ENCODE measurements at places on chromosomes 1 and 21.

GRCh38 chr1:175450219-175450618 lies 257.6 kb upstream of the KIAA0040 start:
- DNase-seq: no peak

- no peak for DNase-seq
Measured at GRCh38 chr1:101479945-101480344, 243.1 kb downstream of the S1PR1 start.

DNA sequence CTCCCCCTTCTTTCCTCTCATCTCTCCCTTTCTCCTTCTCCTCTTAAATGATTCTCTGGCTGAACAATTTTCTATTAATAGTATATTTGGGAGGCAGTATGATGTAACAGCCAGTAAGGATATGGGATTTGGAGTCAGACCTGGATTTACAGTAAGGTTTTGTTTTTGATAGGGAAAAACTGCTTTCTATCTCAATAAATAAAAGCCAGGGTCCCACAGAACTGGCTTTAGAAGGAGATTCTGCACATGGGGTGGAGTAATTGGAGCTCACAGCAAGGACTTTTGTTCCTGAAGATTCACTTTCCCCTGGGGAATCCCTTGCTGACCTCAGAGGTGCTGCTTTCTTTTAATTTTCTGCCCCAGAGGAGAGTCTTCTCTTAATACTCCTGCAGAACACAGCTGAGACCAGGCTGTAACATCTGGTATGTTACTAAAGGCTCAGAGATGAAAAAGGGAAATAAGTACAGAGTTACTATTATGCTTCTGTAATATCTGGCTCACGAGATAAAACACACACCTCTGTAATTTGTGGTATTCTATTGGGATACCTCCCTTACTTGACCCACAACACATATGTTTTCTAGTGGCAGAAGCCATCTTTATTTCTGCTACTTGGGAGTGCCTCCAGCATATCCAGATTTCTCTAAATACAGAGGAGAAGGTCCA lies 13.4 kb downstream of the EPB41 start:
- no peak for DNase-seq

DNA sequence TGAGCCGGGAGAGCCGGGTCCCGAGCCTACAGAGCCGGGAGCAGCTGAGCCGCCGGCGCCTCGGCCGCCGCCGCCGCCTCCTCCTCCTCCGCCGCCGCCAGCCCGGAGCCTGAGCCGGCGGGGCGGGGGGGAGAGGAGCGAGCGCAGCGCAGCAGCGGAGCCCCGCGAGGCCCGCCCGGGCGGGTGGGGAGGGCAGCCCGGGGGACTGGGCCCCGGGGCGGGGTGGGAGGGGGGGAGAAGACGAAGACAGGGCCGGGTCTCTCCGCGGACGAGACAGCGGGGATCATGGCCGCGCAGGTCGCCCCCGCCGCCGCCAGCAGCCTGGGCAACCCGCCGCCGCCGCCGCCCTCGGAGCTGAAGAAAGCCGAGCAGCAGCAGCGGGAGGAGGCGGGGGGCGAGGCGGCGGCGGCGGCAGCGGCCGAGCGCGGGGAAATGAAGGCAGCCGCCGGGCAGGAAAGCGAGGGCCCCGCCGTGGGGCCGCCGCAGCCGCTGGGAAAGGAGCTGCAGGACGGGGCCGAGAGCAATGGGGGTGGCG lies 371 bp downstream of the ARID1A start:
- DNase-seq: no peak

DNA sequence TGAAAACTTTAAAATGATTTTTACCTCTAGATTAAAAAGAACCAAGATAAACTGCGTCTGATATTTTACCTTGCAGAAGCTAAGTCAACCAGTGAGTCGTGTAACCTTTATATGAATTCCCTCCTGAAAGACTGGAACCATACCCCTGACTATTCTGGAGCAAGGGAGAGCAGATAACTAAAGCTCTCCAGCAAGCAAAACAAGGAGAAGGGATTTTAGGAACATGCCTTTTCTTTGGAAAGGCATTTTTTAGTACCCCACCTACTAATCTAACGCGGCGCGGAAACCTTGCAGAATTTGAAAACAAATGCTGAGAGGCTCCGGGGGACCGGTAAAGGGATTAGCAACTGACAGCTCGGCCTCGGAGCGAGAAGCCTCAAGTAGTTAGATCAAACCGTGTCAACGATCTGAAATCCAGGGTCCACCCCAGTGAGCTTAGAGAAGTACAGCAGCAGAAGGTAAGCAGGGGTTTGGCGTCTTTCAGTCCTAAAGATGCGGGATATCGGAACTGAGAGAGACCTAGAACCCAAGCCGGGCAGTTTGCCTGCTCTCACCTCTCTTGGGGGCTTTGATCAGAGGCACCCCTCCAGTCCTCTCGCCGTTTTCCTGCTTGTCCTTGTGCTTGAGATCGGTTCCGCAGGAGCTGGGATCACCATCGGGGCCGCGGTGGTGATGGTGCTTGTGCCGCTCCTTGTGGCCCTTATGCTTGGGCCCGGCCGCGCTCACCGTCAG lies 954 bp downstream of the RSBN1 start:
- DNase-seq: no peak

DNA sequence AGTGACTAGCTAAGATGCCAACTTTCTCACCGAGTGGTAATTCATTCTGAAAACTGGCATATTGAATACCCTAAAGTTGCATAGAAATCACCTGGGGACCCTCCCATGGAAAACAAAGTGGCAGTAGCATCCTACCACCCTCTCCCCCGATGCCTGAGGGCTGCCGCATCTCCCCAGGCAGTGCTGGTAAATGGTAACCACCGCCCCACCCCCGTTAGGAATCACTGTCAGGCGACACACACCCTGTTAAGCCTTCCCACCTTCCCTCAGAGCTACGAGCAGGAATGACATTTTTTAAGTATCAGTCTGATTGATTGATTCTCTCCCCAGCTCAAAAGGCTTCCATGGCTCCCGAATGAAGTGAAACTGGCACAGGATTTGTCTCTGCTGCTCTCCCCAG lies 28.3 kb downstream of the TMPRSS2 start:
- DNase-seq: no peak

GRCh38 chr1:203320591-203321272 lies 15.4 kb downstream of the BTG2 start:
- no peak for DNase-seq

- DNase-seq: peak; percentile 21
Measured at GRCh38 chr1:81635816-81636215, 164.9 kb upstream of the ADGRL2 start.

- DNase-seq: no peak
Measured at GRCh38 chr1:180646547-180646946, 14.7 kb downstream of the XPR1 start.

DNA sequence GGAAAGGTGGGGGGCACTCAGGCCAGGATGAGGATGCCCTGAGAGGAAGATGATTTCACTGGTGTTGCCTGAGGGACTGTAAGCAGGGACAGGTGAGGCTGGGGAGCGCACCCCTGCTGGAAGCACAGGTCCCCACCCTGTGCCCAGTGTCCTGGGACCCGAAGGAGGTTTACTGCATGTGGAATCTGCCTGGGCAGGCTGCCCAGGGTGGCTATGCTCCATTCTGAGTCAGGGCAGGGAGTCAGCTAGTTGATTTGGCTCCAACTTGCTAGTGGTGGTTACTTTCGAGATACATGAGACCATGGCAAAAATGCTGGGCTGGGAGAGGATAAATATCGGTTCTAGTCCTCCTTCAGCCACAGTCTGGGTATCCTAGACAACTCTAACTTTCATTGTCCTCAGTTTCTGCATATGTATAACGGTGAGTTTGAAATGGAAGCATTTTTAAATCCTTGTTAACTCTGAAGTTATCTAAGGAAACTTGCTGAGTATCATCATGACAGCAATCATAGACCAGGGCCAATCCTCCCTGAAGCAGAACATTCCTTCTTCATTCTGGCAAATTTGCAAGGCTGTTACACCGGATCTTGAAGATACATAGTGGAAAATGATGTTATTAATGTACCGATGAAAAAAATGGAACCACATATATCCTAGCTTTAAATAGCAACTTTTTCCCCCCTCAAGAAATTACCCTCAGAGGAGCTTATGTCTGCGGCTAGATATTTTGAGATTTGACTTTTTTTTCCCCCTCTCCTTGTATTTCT lies 7.7 kb downstream of the TLR5 start:
- no peak for DNase-seq

GRCh38 chr1:191695865-191696264 lies 462.4 kb upstream of the RGS18 start:
- no peak for DNase-seq

GRCh38 chr1:18681423-18681835 lies 50.8 kb downstream of the PAX7 start:
- no peak for DNase-seq

- no peak for DNase-seq
Measured at GRCh38 chr1:116001739-116002487, 25.6 kb downstream of the SLC22A15 start.

DNA sequence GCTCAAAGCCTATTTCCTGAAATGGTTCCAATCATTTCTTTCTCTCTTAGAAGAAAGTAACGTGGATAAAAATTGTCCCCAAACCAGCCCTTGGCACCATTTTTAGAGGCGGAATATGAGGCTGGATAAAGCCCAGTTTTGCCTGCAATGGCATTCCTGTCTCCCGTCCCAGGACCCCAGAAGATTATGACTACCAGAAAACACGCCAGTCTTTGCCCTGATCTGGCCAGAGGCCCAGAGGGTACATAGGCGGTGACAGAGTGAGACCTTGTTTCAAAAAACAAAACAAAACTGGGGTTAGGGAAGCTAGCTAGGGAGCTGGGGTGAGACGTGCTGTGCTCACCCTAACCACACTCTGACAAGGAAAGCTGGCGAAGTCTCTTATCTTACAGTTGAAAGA lies at the start of gene AADACL4:
TSS of gene AADACL4 (plus strand) at position 301 of the 400 bp plus-strand sequence. CDS start 462 bp downstream, outside the sequence.
- DNase-seq: no peak

GRCh38 chr21:25850126-25850842 lies 115.5 kb downstream of the GABPA start:
- DNase-seq: no peak

GRCh38 chr1:59028048-59028447 lies 244.2 kb upstream of the JUN start:
- peak; percentile 97 for DNase-seq

- DNase-seq: no peak
Measured at GRCh38 chr1:209411491-209411929, 172.0 kb upstream of the CAMK1G start.

GRCh38 chr21:32803651-32804050 lies 32.1 kb upstream of the PAXBP1 start:
- DNase-seq: no peak

DNA sequence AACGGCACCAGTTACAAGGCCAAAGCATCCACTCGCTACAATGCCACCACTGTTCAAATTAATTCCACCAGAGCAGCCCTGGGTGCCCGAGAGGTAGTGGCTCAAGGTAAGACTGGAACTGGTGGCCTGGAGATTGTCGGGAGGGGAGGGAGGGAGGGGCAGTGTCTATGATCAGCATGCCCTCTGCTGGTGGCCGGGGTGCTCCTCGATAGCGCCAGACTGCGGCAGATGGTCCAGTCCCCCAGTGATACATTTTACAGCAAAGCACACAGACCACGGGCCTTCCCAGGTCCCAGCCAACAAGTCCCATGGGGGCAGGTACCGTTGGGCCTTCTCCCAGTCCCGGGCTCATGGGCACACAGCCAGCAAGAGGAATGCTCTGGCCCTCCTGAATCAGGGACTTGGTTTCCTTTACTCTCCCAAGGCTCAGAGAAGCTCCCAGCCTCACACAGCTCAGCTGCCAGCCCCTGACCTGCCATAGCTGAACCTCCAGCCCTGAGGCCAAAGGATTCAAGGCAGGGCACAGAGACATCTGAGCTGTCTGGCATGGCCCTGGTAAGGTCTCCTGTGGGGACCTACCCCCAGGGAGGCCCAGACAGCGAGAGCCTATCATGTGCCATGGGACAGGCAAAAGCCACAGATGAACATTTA lies 15.3 kb downstream of the ACOT7 start:
- DNase-seq: no peak

GRCh38 chr1:33573661-33574060 lies 101.2 kb downstream of the ZSCAN20 start:
- no peak for DNase-seq

GRCh38 chr1:25050165-25050564 lies 120.1 kb upstream of the RUNX3 start:
- no peak for DNase-seq

DNA sequence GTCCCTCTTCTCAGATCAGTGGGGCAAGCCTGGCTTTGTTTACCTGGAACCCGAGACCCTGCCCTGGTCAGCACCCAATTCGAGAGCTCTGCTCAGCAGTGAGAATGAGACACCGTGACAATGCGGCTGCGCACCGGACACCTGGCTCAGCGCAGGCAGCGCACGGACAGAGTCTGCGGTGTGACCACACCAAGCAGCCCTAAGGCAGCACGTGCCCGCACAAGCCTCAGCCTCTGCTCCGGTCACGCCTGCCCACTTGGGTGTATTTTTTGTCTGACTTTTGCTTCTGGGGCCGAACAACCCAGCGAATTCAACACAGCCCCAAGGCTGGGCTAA lies 4.7 kb downstream of the KRTAP10-8 start:
- DNase-seq: no peak

- DNase-seq: peak; percentile 86
Measured at GRCh38 chr1:10694633-10695627, 101.5 kb downstream of the CASZ1 start.

- peak; percentile 83 for DNase-seq
Measured at GRCh38 chr1:113887402-113888175, at the start of gene BCL2L15. BCL2L15 (minus strand) TSS chr1:113887581; CDS start chr1:113887375, 206 bp downstream.

GRCh38 chr1:204331275-204331674 lies 28.5 kb downstream of the PLEKHA6 start:
- peak; percentile 73 for DNase-seq

GRCh38 chr1:176183618-176184017 lies 23.5 kb downstream of the COP1 start:
- no peak for DNase-seq

DNA sequence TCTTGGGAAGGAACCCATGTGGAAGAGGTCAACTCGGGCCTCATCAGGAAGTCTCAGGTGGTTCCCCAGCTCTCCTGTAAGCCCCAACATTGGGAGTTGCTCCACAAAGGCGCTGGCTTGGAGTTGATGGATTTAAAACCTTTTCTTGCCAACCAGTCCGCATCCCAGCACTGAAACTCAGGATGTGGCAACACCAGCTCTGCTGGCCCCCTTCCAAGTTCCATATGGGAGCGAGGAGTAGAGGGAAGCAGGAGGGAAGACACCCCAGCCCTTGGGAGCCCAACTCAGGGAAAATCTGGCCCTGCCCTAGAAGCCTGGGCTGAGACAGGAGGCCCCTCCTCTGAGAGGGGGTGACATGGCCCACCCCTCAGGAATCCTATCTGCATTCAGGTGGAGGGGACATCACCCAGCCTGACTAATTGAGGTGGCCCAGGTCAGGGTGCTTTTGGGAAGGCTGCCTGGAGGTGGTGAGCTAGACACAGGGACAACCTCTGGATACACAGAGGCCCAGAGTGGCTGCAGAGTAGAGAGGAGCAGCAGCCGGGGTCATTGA lies 33.1 kb upstream of the DMBX1 start:
- DNase-seq: no peak

DNA sequence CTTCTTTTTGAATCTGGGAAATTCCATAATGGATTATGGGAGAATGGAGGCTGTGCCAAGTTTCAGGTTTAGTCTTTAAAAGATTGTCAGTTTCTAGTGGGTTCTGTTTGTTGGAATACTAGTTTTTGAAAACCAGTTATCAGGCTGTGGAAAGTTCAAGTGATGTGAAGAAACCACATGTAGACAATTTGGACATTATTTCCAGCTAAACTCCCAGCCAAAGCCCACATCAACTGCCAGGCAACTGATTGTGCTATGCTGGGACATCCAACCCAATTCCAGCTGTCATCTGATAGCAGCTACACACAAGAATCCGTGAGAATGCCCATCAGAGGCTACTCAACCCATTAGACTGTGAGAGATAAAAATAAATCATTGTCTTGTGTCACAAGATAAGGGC lies 546.1 kb upstream of the ADAMTS5 start:
- no peak for DNase-seq
